ENCODE measurements at places on chromosomes 12 and 14.

GRCh38 chr14:51484485-51484884 is 167.2 kb upstream of the FRMD6 start:
- DNase-seq: no peak

- no peak for DNase-seq
Measured at GRCh38 chr14:64817631-64818030, 62.1 kb downstream of the SPTB start.

GRCh38 chr12:8948701-8949341 is 624 bp downstream of the M6PR start:
- no peak for DNase-seq

DNA sequence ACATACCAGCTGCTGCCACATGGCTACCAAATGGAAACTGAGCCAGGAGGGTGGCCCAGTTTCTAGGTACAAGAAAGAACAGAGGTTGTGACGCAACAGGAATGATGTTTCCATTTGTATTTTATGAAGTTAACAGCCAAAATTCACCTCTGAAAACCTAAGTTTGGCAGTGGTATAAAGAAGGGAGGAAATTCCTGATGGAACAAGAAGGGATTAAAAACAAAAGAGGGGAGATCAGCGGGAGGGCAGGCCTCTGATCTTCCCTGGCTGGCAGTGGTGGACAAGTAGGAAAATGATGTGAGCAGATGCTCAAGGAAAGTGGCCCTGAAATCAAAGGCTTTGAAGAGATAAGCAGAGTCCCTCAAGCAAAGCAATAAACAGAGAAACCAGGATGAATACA is 47.3 kb upstream of the BCL2L14 start:
- no peak for DNase-seq

DNA sequence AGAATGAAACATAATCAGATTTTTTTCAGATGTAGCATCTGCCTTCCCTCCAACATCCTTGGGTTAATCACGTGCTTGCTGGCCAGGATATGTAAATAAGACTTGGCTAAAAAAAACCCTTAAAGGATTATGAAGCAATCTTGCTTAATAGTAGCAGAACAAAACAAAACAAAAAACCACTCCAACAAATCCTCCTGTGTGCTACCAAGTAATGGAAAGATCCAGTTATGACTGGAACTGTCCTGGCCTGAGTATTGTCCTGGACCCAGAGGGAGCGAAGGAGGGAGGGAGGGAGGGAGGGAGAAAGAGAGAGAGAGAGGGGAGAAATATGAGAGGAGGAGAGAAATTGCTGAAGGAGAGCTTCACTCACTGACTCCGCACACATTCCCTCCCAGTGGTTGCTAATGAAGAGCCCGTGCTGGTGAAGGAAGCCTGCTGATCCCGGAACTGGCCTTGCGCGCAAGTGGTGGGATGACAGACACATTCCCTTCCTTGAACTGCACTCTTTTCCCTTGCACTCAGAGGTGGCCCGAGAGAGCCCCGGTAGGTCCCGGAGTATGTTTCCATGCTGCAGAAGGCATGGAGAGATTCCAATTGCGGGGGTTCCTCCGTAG is 57.2 kb downstream of the HMGA2 start:
- no peak for DNase-seq

GRCh38 chr14:72649603-72650227 is 244.2 kb downstream of the DPF3 start:
- no peak for DNase-seq

DNA sequence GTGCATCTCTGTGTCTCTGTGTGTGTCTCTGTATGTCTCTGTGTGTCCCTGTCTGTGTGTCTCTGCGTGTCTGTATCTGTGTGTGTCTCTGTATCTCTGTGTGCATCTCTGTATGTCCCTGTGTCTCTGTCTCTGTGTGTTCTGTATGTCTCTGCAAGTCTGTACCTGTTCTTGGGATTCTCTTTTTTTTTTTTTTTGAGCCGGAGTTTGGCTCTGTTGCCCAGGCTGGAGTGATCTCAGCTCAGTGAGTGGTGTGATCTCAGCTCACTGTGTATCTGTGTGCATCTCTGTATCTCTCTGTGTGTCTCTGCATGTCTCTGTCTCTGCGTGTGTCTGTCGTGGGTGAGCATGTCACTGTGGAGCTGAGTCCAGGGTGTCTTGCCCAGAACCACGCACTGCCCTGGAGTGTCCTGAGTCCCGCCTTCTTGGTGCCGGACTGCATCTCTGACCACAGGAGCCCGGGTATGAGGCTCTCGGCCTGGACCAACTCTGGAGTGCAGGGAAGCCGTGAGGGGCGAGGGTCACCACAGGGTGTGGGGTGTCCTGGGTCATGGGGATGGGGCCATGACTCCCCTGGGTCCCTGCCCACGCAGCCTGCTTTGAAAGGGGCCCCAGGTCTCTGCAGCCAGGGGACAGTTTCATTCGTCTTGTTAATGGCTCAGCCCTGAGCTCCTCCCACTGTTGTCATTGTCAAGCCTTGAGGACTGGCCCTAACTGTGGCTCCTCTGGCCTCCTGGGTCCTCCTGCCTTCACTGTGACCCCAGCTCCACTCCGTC is 11.8 kb downstream of the MYL2 start:
- no peak for DNase-seq

DNA sequence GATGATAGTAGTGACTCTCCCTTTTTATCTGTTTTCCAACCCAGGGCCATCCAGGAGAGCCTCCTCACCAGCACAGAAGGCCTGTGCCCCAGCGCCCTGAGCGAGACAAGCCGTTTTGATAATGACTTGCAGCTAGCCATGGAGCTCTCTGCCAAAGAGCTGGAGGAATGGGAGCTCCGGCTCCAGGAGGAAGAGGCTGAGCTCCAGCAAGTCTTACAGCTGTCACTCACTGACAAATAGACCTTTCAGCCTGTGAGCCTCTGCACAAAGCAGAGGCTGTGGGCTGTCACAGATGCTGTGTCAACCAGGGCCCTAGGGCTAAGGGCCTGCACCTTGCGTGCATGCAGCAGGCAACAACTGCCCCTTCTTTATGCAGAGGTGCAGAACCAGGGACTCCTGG is 11.0 kb downstream of the C12orf76 start:
- DNase-seq: no peak

GRCh38 chr12:78470354-78471195 is 394.0 kb upstream of the SYT1 start:
- DNase-seq: no peak

GRCh38 chr12:77830583-77831351 is at the start of gene NAV3:
Gene NAV3, plus strand, starts transcription at chr12:77830894. Its CDS starts 568 bp downstream, at chr12:77831462.
- DNase-seq: no peak

GRCh38 chr12:56658921-56659320 is 13.1 kb upstream of the ATP5F1B start:
- DNase-seq: no peak

GRCh38 chr14:79493081-79493645 is 718.1 kb downstream of the DIO2 start:
- DNase-seq: no peak

- DNase-seq: peak; percentile 12
Measured at GRCh38 chr12:31859232-31859977, 99.8 kb upstream of the RESF1 start.

DNA sequence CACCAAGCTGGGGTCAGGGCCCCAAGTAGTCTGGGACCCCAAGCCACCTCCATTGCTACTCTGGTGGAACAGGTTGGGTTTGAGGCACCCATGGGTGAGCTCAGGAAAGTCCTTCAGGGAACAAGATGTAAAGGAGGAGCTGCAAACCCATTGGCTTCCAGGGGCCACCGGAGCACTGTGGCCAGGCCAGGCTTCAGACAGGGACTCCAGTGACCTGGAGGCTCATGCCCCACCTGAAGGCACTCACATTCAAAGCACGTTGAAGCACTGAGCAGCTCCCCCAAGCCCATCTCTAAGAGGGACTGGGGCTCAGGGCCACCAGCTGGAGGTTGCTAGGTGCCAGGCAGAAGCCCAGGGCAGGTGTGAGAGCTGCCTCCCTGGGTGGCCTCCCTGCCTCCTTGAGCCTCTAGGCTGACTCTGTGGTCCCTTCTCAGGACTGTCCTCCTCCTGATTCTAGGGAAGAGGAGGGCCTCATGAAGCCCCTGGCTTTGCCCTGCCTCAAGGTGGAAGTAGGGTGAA is 49.1 kb downstream of the FAM222A start:
- peak; percentile 67 for DNase-seq

GRCh38 chr12:120069278-120069677 is 47.3 kb downstream of the RAB35 start:
- DNase-seq: peak; percentile 47

DNA sequence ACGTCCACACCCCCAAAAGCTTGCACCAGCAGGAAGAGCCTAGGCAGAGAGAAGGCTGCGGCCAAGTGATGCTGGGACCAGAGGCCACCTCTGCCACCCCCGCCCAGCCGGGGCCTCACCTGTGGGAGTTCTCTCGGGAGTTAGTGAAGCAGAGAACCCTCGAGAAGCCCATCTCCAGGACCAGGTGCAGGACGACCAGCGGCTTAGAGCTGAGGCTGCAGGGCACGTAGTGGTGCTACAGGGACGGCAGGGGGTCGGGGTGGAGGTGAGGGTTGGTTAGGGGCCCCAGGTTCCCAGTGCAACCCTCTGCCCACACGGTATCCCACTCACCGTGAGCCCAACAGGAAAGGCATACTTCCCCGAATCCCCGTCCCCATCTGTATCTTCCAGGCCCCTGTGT is 3.6 kb downstream of the DDX51 start:
- DNase-seq: no peak

DNA sequence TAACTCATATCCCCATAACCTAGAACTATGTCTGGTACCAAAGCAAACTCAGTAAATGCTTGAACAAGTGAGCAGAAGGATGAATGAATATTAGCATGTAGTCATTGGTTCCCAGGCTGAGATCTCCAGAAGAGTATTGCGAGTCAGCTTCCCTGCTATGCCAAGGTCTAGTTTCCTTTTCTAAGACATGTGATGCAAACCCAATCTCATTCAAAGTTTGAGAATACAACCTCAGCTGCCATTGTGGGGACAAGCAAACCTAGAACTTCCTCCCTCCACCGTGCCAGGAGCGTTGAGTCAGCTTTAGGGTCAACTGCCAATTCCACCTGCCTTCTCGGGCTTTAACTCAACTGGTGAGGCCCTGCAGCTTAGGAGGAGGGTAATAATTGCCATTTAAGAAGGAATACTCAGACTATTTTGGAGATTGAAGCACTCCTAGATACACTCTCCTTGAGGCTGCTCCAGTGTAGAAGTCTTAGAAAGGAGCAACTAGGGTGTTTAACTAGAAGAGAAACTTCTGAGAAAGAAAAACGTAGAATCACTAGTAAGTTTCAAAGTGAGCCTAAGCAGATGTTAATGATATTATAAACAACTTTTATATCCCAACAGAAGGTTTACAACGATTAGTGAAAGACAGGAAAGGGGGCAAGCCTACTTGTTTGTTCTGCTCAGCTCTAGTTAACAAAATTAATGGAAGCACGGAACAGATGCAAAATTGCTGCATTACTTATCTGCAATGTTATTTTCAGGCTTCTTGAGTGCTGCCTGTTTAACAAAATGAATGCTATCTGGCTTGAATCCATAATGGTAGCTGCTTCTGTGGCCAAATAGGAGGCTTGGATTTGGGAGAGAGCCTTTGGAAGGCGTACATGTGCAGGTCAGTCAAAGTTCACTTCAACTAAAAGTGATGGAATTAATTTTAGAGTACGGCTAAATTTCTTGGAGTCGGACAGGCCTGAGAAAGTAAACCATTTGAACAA is 96.9 kb downstream of the HELB start:
- DNase-seq: no peak

DNA sequence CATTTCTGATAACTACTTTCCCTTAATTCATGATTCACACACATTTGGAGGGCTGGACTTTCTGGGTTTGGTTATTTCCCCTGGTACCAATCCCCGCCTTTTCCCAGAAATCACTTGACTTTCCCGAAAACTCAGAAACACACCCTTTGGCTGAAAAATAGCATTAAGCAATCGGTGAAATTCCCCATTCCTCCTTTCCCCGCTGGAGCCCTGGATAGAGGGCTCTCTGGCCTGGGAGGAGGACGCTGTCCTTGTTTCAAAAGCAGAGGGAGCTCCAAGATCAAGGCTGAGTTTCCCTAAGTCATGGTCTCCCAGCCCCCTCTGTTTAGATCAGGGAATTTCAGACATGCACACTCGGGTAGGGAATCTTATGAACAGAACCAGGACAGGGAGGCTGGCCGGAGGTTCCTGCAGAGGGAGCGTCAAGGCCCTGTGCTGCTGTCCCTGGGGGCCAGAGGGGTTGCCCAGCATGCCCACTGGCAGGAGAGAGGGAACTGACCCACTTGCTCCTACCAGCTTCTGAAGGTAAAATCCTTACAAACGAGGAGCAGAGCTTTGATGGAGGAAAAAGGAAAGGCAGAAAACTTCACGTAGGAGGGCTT is at the start of gene C1S:
Gene C1S, plus strand, starts transcription at position 366 of the 602 bp plus-strand sequence. CDS start 1,195 bp downstream, outside the sequence.
- DNase-seq: no peak

DNA sequence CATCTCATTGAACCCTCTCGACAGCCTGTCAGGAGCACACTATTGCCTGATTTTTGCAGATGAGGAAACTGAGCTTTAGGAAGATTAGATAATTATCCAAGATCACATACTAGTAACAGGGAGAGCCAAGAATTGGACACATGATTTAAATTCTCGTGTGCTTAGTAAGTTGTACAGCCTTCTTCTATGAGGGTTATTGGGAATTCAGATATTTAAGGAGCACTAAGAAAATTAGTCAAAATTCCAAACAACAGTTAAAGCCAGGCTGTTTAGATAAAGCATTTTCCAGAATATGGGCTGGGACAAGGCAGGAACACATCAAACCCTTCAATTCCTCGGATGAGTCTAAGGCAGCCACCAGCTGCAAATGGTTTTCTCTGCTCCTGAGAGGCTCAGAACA is 148.8 kb downstream of the TMEM30B start:
- no peak for DNase-seq

GRCh38 chr12:93680006-93680405 is 2.8 kb downstream of the CRADD start:
- no peak for DNase-seq

DNA sequence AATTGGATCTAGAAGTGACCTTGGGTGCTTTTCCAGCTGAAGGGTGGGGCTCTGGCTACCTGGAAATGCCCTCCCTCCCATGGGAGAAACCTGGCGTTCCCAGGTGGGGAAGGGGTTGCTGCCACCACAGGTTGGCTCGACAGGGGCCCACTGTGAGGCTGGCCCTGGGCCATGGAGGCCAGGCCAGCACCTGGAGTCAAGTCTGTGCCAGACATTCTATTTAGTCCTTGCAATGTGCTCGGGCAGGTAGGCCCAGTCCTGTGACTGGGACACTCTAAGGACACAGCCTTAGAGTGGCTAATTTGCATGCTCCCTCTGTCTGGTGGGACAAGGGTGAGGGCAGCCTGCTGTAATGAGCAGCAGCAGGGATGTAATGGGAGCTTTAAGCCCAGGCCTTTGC is 11.9 kb downstream of the VRTN start:
- peak; percentile 47 for DNase-seq

GRCh38 chr12:27163048-27163715 is 80.8 kb upstream of the C12orf71 start:
- no peak for DNase-seq

GRCh38 chr12:15846887-15847286 is 35.3 kb upstream of the STRAP start:
- no peak for DNase-seq

DNA sequence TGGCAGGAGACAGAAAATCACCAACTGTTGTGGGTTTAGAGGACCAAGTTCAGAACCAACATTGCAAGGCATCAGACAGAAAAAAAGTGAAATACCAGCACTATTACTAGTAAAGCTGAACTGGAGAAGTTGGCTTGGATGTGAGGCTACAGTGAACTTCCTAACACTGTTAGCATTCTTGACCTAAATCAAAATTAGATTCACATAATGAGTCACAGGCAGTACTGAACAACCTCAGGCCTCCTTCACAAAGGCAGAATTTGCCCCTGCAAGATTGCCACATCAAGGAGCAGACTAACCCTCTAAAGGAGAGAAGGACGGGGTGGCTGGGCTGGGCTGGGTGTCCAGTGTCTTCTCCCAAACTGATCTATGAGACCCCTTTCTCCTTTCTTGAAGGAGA is 539.7 kb downstream of the SNAPC1 start:
- no peak for DNase-seq

- no peak for DNase-seq
Measured at GRCh38 chr14:68268719-68269118, 449.1 kb downstream of the RAD51B start.
